ENCODE measurements at places on chromosomes 6 and 20.

DNA sequence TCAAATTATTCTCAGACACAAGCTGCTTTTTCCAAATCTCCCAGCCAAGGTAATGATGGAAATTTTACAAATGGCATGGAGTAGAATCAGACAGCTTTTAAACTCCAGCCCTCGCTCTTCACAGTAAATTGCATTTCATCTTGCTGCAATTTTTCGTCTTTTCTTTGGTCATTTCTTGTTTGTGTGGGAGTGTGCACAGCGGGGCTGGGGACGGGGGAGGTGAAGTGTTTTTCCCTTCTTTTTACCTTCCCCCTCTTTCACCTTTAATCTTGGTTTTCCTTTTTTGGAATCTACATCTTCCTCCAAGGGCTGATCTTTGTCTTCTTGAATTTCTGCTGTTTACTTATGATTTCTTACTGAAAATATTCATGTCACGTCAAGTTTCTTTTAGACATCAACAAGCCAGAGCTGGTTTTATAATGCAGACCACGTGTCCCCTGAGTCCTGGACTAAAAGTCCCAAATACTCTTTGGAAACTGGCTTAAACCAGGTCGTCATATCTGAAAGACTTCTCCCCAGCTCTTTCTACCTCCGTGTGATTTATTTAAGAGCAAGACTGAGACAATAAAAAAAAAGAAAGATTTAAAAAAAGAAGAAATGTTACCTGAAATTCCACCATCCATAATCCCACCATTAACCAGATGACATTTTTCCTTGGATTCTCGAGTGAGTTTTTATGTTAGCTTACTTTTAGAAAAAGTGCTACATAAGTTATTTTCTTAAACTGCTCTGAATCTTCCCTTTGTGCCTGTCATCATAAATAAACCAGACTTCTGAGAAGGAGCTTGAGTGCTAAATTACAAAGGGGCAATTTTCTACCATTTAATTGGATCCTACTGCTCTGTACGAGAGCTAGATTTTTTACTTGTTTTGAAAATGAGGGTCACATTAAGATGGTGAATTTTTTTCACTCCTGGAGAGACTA lies 52.0 kb downstream of the MAP3K5 start:
- no peak for DNase-seq

DNA sequence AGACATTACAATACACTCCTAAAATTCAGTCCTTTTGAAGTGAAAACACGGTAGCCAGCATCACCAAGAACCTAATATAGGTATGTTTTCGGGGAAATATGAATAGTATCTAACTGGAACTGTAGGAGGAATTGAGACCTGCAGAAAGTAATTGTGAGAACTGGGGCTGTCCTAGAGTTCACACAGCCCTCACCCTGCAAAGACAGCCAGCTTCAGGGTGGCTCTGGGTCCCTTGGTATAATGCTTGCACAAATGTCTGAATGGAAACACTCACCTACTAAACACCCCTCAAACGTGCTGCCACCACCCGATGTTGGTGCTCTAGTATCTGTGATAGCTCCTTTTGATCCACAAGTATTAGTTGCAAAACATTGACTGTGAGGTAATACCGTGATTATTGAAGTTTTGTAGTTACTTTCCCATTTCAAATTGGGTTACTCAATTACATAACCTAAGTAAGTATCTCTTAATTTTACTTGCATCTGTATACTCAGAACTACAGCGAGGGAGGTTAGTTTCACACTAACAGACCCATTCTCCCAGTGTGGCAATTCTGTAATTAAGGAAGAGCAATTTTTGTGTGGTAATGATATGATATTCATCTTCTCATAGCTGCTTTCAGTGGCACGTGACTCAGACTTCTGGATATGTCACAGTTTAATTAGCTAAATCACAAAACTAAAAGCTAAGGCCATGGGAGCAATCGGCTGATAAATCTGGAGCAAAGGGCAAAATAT lies 129.5 kb downstream of the INSM1 start:
- no peak for DNase-seq

DNA sequence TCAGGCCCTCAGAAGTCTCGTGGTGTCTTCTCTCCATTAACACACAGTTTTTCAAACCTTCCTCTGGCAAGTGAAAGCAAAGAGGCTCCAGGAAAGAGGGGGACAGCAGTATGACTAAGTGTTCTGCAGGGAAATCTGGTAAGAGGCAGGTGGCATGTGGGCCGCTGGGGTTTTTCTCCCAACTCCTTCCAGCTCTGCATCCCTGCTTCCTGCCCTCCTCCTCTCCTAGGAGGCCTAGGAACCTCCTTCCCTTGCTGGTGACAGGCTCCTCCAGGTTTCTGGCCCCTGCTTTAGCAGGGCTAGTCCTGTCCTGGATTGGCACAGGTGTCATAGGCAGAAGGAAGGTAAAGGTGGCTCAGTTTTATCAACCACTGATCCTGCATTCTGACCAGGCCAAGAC lies 7.6 kb upstream of the ITCH start:
- no peak for DNase-seq

GRCh38 chr6:15357782-15358181 lies 111.9 kb downstream of the JARID2 start:
- DNase-seq, result no peak

- DNase-seq, result no peak
These were observed 100.1 kb downstream of the TNFRSF21 start for GRCh38 chr6:47209632-47210031.

DNA sequence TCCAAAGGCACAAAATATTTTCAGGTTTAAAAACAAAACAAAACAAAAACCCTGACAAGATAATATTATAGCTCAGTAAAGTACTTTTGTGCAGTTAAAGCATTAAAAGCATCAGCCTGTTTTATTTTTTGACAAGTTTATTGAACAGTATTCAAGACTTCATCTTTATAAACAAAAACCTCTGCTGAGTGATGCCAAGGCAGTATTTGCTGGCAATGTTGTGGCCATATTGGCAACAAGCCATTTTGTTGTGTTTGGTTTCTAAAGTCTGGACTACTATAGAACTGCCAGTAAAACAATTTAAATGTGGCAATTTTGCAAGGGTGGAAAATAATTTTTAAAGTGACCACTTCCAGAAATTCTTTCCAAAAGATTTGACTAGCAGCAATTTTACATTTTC lies 15.9 kb downstream of the CPNE1 start:
- DNase-seq, result no peak

DNA sequence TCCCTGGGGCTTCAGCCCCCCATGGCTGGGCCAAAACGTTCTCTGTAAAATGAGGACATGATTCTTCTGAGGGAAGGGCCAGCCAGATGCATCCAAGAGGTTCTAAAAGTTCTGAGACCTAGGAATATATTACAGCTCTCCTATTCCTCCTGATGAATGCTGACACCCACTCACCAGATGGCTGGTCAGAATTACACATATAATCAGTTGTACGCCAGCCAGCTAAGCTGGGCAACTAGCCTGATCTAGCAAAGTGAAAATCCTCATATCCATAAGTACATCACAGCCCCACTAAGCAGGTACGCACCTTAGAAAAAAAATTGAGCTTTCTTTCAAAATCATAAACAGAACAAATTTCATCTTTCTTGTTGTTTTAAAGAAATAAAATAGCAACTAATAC lies 34.8 kb downstream of the C6orf118 start:
- no peak for DNase-seq

DNA sequence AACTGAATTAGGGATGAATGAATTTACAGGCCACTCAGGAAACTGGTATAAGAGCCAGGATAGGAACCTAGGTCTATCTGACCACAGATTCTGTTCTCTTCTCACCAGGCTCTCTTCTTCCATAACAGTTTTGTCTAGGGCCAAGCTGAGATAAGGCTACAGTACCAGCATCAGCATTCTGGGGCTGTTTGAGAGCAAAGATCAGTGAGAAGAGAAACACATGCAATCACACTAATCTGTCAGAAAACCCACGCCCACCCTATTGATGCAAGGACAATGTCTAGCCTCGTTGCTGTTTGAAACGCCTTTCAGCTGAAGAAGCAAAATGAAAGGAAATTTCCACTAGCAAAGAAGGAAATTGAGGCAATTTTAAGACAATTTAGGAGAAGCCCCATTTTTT lies 137.7 kb downstream of the LCA5 start:
- no peak for DNase-seq

DNA sequence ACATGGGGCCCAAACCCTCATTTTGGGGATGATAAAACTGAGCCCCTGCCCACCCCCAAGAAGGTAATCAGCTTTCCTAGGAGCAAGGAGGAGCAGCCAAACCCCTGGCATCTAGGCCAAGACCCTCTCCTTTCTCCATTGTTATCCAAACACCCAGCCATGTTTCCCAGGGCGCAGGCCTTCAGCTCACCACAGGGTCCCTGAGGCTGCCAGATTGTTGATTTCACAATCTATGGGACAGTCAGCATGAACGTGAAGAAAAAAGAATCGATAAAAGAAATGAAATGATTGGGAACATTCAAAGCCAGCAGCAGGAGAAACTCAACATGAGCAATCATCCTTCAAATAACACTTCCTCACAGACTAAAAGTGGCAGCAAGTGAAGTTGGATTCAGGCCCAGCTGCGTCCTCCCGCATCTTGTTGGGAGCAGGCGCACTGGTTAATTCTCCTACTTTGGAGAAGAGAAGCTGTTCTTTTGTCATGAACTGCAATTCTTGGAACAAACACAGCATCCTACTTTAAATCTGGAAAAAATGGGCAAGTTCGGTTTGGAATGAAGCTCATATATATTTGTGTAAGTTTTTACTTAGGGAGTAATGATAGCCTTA lies 241.8 kb upstream of the PRDM1 start:
- no peak for DNase-seq

DNA sequence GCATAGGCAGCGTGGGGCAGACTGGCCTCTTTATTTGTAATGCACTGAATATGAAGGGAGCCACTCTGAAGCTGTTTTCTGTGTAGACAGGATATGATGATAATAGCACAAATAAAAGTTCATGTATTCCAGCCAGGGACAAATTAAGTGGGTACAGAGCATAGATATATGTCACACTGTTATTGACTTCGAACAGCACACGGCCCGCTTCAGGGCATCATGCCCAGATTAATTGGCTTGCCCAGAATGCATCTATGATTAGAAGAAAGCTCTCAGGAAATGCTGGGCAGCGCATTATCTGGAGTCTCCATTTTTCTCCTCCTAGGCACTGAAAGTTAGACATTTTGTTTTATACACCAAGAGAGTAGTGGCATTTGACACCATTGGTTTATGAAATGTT lies 26.3 kb upstream of the SASH1 start:
- no peak for DNase-seq

DNA sequence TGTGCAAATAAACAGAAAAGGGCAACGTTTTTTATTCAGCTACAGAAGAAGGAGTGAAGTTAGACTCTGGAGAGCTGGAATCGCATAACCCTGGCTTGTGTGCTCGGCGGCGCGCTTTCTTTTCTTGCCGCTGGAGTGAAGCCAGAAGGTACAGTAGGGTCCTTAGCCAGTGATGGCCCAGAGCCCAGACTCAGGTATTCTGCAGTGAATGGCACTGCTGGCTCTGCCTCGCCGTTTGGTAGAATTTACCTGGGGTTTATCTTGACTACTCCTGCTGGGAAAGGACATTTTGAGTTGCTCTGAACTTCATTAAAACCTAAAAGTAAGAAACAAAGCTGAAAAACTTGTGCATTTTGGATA lies 56.9 kb upstream of the TIAM2 start:
- no peak for DNase-seq

GRCh38 chr6:167851370-167851952 lies 24.8 kb downstream of the AFDN start:
- no peak for DNase-seq

DNA sequence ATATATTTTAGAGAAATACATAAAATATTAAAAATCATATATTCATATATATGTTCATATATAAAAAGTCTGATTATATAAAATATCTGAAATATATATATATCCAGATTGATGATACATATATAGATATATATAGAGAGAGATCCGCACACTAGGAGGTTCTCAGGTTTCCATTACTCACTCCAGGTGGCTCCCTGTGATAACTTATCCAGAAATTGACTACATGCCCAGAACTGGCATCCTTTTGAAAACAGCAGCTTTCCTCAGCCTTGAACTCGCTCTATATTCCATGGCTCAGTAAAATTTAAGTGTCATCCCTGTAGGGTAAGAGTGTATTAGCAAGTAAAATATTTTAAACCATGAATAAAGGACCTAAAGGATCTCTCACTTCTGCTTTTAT lies 206.8 kb downstream of the TINAG start:
- no peak for DNase-seq

DNA sequence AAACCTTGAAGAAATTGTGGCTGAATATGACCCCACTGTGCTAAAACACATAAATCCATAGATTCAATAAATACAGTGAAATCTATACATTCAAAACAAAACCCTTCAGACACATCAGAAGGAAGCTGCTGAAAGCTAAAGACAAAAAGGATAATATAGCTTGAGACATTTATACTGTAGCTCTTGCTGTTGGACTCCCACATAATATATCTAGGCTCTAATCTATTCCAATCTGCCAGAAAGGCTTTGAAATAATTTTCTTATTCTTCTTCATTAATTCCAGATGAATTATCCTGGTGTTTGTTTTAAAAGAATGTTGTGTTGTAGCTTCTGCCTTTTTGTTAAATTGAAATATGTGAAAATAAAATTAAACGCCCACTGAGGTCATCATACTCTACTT lies 454.0 kb downstream of the EYS start:
- DNase-seq, result no peak

DNA sequence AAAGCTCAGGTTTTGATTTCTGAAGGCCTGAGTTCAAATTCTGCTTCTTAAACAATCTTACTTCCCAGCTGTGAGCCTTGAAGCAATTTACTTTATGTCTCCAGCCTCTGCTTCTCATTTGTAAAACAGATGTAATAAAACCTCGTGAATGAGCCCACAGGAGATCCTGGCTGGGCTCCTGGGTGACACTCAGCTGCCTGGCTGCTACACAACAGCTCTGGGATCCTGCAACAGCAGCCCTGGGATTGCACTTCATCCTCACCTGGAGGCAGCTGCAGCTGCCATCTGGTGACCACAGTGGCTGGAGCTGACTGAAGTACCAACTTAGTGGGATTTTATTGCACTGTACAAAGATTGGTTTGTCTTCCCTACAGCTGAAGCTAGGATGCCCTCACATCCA lies 98.6 kb downstream of the NDUFAF5 start:
- no peak for DNase-seq

- DNase-seq, result no peak
These were observed 101.2 kb downstream of the HDGFL1 start for GRCh38 chr6:22670605-22671004.

GRCh38 chr6:6752129-6752528 lies 163.6 kb downstream of the LY86 start:
- no peak for DNase-seq

All from central memory CD4-positive, alpha-beta T cell (primary cell).